Stimulated activated CD4-positive, alpha-beta T cell treated with anti-CD3 and anti-CD28 coated beads, TNF-alpha, amount 100 ng/mL, for 24 hours (primary cell): ENCODE measurements at places on chromosomes 12 and 14.

DNA sequence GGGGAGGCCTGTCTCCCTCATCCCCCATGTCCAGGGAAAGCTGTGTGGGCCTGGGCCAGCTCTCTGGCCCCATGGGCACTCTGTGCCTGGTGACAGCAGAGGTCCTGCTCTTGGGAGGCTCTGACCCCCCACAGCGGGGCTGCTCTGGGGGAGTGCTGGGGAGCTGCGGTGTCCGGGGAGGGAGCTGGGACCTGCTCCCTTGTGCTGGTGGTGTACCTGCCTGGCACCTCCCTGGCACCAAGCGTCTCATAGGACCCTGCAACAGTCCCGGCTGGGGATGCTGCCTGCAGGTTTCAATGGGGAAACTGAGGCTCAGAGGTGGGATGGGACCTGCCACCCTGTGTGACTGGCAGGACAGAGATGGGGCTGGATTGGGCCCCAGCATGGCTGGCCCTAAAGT lies 111.3 kb downstream of the KIF26A start:
- no peak for DNase-seq

GRCh38 chr12:27422697-27423096 lies 23.8 kb upstream of the SMCO2 start:
- no peak for DNase-seq

GRCh38 chr14:98162856-98163805 lies 1108.9 kb downstream of the BCL11B start:
- DNase-seq = no peak

- no peak for DNase-seq
Measured at GRCh38 chr14:104513641-104514046, 65.9 kb upstream of the C14orf180 start.

DNA sequence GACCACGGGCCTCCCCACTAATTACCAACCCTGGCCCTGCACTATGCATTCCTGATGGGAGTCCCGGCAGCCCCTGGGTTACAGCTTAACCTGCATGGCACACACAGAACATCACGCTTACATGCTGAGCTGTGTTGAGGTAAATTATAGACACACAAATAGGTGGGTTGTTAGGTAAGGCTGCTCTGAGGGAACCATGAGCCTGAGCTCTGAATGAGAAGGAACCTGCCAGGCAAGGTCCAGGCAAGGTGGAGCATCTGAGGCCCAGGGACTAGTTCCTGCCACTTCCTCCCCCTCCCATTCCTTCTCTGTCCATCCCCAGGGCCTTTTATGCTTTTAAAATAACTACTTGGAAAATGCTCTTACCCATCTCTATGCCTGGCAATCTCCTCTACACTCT lies 82.7 kb upstream of the ESRRB start:
- DNase-seq = no peak

DNA sequence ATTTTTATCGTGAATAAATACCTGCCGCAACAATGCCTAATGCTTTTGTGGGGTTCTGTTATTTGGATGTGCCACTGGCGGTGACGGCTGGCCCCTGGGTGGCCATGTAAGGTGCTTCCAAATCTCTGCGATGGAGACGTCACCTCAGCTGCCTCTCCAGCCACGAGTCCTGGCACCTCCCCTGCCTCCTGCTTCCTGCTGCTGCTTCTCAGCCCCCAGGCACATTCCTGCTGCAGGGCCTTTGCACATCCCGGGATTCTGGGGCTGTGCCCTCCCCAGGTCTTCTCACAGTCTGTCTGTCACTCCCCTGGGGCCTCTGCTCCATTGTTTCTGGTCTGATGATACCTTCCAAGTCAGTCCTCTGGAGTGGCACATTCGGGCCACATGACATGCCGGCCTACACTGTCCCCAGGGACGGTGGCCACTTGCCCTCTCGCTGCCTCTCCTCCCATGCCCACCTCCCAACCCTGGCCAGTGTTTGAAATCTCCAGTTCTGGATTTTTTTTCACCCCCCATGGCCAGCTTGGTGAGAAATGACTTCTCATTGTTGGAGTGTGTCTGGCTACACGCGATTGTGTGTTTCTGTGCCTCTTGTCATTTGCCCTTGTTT lies 151.8 kb downstream of the KIF26A start:
- no peak for DNase-seq

GRCh38 chr12:1046727-1047126 lies 55.7 kb downstream of the ERC1 start:
- DNase-seq = no peak

DNA sequence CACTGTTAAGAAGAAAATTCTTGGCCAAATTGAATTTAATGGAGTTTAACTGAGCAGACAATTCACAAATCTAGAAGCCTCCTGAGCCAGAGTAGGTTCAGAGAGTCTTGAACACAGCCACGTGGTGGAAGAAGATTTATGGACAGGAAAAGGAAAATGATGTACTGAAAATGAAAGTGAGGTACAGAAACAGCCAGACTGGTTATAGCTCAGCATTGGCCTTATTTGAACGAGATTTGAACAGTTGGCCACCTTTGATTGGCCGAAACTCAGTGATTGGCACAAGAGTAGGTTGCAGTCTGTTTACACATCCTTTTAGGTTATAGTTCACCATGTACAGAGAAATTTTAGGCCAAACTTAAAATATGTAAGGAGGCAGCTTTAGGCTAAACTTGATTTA lies 9.9 kb downstream of the OAS2 start:
- no peak for DNase-seq

GRCh38 chr14:63565448-63565847 lies 22.3 kb upstream of the PPP2R5E start:
- DNase-seq = no peak

GRCh38 chr12:59084511-59085375 lies 164.4 kb upstream of the LRIG3 start:
- no peak for DNase-seq

DNA sequence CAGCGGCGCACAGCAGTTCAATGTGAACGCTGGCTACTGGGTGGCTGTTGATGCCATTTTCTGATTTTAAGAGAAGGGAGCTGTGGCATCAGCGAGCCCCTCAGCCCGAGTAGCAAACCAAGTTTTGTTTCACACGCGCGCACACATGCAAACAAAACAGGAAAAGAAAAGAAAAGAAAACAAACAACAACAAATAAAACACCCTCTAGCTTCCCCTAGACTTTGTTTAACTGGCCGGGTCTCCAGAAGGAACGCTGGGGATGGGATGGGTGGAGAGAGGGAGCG lies 540 bp downstream of the PAX9 start:
- DNase-seq = no peak

- DNase-seq = no peak
Measured at GRCh38 chr12:115129727-115130126, 445.8 kb upstream of the TBX3 start.

DNA sequence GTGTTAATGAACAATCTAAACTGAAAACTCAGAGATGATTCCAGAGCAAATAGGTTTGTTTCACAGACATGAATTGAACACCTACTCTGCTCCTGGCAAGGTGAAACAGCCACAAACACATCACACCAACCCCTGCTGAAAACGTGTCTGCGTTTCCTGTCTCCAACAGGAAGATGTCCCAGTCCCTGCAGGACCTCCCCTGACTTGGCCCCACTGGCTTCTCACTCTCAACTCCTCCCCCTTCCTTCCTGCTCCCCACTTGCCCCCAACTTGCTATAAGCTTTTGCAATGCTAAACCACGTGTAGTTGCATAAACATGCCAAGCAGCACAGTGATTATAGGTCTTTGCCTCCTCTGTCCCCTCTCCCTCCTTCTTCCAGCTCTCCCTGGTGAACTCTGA lies 567.6 kb downstream of the BCL11B start:
- DNase-seq = peak; percentile 12

GRCh38 chr12:109553483-109553882 lies 19.8 kb downstream of the MMAB start:
- no peak for DNase-seq

DNA sequence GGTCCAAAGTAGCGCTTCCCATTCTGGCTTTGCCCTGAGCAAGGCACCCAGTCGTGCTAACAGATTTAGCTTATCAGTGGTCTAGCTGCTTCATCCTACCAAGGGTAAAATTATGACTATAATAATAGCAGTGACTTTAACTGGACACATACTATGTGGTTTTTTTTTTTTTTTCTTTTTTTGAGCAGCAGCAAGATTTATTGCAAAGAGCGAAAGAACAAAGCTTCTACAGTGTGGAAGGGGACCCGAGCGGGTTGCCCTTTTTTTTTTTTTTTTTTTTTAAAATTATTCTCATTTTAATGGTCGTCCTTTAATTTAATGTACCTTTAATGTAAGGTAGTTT lies 505 bp downstream of the HELB start:
- no peak for DNase-seq

DNA sequence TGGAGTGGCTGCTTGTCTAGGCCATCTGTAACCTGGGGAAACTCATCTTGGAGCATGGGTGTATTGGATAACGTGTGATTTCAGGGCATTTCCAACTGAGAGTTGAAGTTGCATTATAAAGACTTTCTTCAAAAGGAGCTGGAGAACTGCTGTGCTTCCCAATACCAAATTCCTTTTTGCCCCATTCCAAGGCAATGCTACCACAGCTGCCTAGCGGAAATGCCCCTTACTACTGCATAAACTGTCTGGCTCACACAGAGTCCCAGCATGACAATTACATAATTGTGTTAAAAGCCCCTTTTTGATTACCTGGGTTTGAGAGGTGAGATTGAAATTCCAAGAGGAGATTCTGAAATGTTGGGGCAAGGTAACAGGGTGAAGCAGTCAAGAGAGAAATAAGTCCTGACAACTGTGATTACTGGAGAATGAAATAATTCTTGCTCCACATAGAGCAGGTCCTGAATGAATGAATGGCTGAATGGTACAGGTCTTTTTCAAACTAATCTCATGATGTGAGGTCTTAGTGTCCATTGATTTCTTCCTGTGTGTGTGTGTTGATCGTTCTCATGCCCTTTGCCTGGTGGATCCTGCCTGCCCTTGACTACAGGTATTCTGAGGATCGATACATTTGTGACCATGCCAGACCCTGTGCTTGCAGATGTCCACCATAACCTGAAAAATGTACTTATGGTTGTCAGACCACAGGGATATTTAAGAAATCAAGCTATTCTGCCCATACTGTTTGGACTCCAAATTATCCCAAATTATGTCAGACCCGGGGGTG lies 386.5 kb downstream of the GRIN2B start:
- no peak for DNase-seq

GRCh38 chr12:51797301-51797700 lies 51.2 kb downstream of the FIGNL2 start:
- DNase-seq = no peak

DNA sequence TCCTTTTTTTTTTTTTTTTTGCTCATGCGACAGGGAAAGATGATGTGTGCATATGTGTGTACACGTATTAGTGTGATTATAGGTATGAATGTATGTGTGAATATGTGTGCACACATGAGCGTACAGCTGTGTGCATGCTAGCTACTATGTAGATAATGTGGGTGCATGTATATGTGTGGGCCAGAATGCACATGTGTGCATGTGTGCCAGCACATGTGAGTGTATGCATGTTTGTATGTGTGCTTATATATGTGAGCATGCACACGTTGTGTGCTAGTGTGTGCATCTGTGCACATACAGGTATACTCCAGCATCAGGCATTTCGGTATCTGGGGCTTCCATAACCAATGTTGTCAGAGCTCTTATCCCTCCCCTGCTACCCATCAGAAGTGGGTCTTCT lies 541.1 kb downstream of the AACS start:
- no peak for DNase-seq

- DNase-seq = no peak
Measured at GRCh38 chr12:60568914-60569313, 973.1 kb downstream of the SLC16A7 start.
